Brain (organoid and tissue), 16 donors: ENCODE measurements at places on chromosomes 4 and X. TPM values are rescaled to one million over a fixed set of nuclear protein-coding genes. Genes with fewer than 3 reads are reported as not detected.

The BRS3 gene
- polyA plus RNA-seq: not detected

The KLB gene
- not detected for polyA plus RNA-seq

The MAGED2 gene
- 286 TPM for polyA plus RNA-seq

The PLK4 gene
- polyA plus RNA-seq: 2.5 TPM

The DSPP gene
- polyA plus RNA-seq: not detected

The WFS1 gene
- polyA plus RNA-seq: 39.2 TPM

The MAGEE1 gene
- 15.9 TPM for polyA plus RNA-seq

The NLGN4X gene
- polyA plus RNA-seq: 17.4 TPM

The C4orf51 gene
- polyA plus RNA-seq: not detected

The AMER1 gene
- 2.8 TPM for polyA plus RNA-seq

The IQCM gene
- polyA plus RNA-seq: not detected

The TFE3 gene
- polyA plus RNA-seq: 45.7 TPM

The SPANXD gene
- polyA plus RNA-seq: not detected

The TECRL gene
- polyA plus RNA-seq: not detected

The MGST2 gene
- polyA plus RNA-seq: 47.3 TPM

The SHOX gene
- not detected for polyA plus RNA-seq

The MTTP gene
- 0.90 TPM for polyA plus RNA-seq

The GIMD1 gene
- not detected for polyA plus RNA-seq

The ITM2A gene
- polyA plus RNA-seq: 52.8 TPM

The C4orf36 gene
- polyA plus RNA-seq: 1.0 TPM

The CFP gene
- polyA plus RNA-seq: 1.1 TPM

The NHSL2 gene
- 1.1 TPM for polyA plus RNA-seq

The FDCSP gene
- polyA plus RNA-seq: not detected

The DRD5 gene
- polyA plus RNA-seq: 0.41 TPM

The CLIC2 gene
- 0.64 TPM for polyA plus RNA-seq

The MID2 gene
- polyA plus RNA-seq: 1.6 TPM

The HEPH gene
- 8.1 TPM for polyA plus RNA-seq

The VCX gene
- polyA plus RNA-seq: not detected

The BEX5 gene
- polyA plus RNA-seq: 30.0 TPM

The COL4A5 gene
- polyA plus RNA-seq: 15.1 TPM
